Stimulated activated CD4-positive, alpha-beta T cell treated with anti-CD3 and anti-CD28 coated beads, Interleukin-4, amount 100 ng/mL, for 48 hours (primary cell): ENCODE measurements at places on chromosomes 12 and 14.

GRCh38 chr14:64656986-64657385 lies 47.2 kb upstream of the PLEKHG3 start:
- DNase-seq = no peak

GRCh38 chr14:34554540-34555250 lies 15.2 kb upstream of the EAPP start:
- DNase-seq = no peak

DNA sequence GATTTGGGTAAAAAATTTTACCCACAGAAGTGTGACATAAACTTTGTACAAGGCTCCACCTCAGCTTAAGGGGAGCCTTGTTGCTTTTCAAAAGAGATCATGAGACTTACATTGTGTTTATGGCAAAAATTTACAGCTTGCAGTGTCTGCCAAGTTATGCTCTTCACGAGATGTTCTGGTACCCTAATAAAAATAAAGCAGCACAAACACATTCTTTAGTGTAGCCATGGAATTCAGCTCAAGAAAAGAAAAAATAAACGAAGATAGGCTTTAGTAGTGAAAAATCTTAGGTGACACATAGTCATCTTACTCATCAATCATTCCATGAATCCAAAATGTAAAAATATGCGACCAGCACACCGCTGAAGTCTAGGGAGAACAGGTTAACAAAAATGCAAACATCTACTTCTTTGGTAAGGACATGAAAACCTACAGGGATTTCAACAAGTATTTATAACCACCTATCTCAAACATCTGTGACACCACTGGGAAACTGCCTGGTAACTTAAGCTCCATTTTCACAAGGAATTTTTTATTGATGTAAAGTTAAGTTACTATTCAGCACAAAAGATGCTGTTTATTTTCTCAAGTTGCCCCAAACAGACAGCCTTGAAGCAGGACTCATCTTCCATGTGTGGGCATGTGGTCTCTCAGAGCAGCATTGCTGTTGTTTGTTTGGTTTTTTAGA lies 32.9 kb downstream of the DMAC2L start:
- no peak for DNase-seq

GRCh38 chr14:83780321-83780720 lies 1749.6 kb upstream of the FLRT2 start:
- DNase-seq = no peak

DNA sequence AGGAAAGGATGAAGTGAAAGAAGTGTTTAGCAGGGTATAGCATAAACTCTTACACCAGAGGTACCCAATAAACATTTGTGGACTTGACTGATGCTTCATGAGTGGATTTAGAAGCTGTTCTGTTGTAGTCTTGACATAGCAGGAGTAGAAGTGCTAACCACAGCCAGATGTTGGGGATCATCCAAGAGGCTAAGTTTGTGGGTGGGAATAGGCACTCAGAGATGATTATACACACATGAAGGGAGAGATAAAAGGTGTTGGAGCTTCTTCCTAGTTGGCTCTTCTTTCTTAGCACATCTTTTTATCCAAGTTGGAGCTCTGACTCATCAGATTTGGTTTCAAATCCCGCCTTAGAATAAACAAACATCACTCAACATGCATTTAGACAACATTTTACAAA lies 166.7 kb upstream of the E2F7 start:
- DNase-seq = no peak

- peak; percentile 4 for DNase-seq
Observed at GRCh38 chr12:65881965-65882413, 57.7 kb downstream of the HMGA2 start.

DNA sequence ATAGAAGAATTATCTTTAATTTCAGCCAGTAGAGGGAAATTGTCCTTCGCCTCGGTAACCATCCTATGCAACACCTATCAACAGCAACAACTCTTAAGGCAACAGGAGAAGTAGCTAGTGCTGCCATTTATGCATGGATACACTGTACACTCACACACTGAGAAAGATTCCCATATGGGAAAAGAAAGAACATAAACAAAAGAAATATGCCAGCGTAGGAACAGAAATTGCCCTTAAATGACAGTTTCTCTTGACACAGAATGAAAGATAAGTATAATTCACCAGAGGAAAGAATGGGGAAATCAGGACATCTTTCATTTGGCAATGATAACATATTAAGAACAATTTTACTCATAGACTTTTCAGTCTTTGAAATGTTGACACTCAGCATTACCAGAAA lies 466.9 kb downstream of the BCAT1 start:
- DNase-seq = no peak

DNA sequence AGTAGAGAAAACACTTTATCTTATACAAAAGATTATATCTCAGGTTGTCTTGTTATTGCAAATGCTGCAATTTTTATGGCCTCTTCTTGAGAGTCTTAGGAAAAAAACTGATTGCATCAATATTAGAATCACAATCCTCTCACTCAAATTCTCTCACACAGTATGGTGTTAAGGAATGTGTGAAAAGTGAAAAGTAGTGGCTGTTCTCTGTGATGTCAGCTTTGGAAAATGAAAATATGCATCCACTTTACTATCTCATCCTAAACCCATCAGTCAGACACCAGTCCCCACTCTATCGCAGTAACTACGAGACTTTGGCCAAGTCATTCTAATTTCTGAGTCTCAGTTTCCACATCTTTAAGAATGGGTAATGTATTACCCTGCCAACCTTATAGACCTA lies 32.6 kb upstream of the NTF3 start:
- DNase-seq = no peak
